ENCODE measurements at places on chromosomes 16 and 17. TPM values are rescaled to one million over a fixed set of nuclear protein-coding genes. Genes with fewer than 3 reads are reported as not detected.

MYH11 gene
- 0.03 TPM for polyA plus RNA-seq

GDPD3 gene
- 19.5 TPM for polyA plus RNA-seq

CDRT15L2 gene
- polyA plus RNA-seq, result not detected

GDPD1 gene
- 0.84 TPM for polyA plus RNA-seq

TTLL6 gene
- not detected for polyA plus RNA-seq

MGRN1 gene
- polyA plus RNA-seq, result 26.7 TPM

SLC12A3 gene
- not detected for polyA plus RNA-seq

SHISA9 gene
- not detected for polyA plus RNA-seq

SECTM1 gene
- polyA plus RNA-seq, result 5.2 TPM

CCDC137 gene
- 23.2 TPM for polyA plus RNA-seq

NOD2 gene
- polyA plus RNA-seq, result not detected

SNX20 gene
- polyA plus RNA-seq, result not detected

SALL1 gene
- polyA plus RNA-seq, result 5.2 TPM

CDK12 gene
- polyA plus RNA-seq, result 16.1 TPM

HASPIN gene
- polyA plus RNA-seq, result 2.2 TPM
